Skeletal muscle cell (primary cell): ENCODE measurements at places on chromosomes 5 and 9.

GRCh38 chr5:155052532-155052931 lies 39.0 kb downstream of the KIF4B start:
- DNase-seq, result no peak

DNA sequence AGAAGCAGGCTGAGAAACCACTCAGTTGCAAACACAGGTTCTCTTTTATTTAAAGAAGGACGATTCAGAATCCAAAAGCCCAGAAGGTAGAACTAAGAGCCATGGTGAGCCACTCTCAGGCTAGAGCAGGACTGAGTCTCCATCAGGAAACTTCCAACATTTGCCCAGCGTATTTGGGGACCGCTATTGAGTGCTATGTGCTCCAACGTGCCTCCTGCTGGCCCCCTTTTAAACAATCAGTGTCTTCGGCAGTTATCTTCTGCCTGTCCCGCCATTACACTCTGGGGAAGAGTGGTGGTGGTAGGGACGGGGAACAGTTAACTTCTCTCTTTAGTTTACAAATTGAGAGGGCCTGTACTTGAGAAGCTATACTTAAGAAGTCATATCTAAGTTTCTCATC lies 78.1 kb downstream of the DENND1A start:
- no peak for DNase-seq

DNA sequence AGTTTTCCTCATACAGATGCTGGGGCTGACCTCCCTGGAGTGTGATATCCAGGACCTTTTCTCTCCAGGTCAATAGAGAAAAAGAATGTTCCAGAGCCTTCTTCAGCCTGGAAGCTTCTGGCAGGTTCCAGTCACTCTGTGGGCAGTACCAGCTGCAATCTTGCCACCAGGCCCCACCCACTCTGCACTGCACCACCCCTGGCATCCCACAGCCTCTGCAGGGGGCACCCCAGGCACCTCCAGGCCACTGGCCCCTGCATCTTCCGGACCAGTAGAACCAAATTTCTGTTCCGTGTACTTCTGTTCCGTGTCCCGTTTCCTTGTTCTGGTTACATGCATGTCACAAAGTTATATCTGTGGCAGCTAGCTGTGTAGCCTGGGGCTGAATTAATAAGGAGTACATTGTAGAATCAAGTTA lies 83.3 kb upstream of the ZBTB43 start:
- DNase-seq, result no peak

- DNase-seq, result no peak
Observed at GRCh38 chr9:136697146-136697820, 10.0 kb upstream of the AGPAT2 start.

- no peak for DNase-seq
Observed at GRCh38 chr5:112228667-112229066, 190.4 kb downstream of the EPB41L4A start.

GRCh38 chr5:57348376-57349140 lies 134.1 kb downstream of the ACTBL2 start:
- DNase-seq, result no peak

- DNase-seq, result no peak
Observed at GRCh38 chr9:136484153-136485048, 1.6 kb upstream of the SEC16A start.

DNA sequence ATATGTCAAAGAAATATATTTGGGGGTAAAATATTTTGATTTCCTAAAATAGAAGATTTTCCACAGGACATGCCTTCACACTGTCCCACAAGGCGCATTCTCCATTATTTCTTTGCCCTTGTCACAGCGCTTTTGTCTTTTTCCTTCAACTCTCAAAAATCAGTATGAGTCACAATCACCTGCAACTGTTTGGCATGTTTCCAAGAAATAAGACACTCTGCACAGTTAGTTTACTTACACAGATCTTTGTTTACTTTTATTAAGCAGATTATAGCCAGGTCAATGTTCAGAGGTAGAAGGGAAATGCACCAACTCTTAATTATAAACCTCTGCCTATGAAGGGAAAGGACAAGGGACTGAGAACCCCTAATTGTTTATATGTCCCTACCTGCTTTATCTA lies 9.5 kb downstream of the CEMIP2 start:
- DNase-seq, result no peak

- no peak for DNase-seq
Observed at GRCh38 chr5:173554038-173554955, 62.2 kb downstream of the BOD1 start.

DNA sequence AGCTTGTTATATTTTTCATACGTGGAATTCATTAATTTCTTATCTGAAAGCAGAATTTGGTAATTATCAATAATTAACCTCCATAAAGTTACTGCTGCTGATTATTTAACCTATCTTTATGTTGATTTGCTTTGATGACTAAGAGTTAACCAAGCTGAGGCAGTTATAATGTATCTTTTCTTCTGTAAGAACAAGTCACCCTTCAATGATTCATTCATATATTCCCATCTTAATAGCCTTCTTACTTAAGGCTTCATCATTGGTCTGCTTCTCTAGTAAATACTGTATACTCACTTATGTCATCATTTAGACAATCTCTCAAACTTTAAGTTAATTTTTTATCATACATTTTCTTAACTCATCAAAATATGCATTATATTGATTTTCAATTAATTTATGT lies 592.2 kb downstream of the ANXA1 start:
- no peak for DNase-seq
